ENCODE measurements at places on chromosomes 7 and 10.
A peak's percentile ranks its signal among the peaks of the same experiment; 100 is the strongest.

DNA sequence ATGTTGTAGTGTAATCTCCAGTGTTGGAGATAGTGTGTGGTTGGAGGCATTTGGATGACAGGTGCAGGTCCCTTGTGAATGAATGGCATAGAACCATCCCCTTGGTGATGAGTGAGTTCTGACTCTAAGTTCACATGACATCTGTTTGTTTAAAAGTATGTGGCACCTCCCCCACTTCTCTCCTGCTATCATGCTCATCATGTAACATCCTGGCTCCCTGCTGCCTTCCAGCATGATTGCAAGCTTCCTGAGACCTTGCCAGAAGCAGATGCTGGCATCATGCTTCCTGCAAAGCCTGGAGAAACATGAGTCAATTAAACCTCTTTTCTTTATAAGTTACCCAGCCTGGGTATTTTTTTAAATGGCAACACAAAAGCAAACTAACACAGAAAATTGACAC, 499.0 kb upstream of the SEMA3D start:
- DNase-seq: no peak

GRCh38 chr7:151157645-151158329, 9.7 kb downstream of the GBX1 start:
- DNase-seq: no peak

DNA sequence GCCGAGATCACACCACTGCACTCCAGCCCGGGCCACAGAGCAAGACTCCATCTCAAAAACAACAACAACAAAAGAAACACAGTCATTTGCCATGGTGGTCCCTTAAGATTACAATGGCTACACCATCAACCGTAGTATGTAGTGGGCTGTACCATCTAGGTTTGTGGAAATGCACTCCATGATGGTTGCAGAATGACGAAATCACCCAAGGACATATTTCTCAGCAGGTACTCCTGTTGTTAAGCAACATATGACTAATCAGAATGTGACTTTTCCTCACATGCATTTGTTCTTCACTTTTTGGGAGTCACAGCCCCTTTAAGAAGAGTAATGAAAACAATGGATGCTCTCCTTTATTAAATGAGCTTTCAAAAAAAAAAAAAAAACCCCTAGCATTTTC, 11.0 kb downstream of the SVIL start:
- DNase-seq: no peak

GRCh38 chr10:48496105-48496830, 108.6 kb downstream of the ARHGAP22 start:
- DNase-seq: no peak

DNA sequence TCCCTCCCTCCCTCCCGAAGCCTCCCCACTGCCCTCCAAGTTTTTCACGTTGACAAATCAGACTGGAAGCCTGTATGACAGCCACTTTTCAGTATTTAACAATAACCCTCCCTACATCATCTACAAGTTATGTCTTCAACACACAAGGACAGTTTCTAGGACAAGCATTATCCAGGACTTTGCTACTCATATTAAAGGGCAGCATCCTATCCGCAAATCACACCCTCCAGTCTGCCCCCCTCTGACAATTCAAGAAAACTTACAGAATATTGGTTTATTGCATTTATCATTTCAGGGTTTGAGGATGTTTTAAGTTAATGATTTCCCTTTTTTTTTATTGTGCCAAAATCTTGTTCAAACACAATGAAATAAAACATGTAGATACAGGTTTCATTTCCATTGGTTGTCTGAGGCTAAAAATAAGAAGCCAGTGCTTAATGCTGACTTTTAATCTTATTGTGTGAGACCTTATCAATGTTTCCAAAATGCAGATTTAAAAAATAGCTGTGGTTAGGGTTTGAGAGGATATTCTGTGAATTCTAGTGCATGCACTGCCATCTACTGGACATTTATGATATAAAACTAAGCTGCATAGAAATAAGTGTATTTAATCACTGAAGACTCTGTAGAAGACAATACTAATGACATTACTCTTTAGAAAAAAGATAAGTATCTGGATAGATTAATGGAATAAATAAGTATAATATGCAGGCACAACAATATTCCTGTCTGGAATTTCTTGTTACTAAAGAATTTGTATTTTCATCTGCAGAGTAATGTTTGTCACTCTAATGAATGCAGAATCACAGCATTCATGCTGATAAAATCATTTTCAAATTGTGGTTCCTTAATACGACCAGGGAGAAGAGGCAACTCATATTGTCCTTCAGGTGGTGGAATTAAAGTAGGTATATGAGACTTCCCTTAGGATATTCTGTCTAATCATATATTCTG, 64.1 kb downstream of the CAV1 start:
- DNase-seq: peak; percentile 60

DNA sequence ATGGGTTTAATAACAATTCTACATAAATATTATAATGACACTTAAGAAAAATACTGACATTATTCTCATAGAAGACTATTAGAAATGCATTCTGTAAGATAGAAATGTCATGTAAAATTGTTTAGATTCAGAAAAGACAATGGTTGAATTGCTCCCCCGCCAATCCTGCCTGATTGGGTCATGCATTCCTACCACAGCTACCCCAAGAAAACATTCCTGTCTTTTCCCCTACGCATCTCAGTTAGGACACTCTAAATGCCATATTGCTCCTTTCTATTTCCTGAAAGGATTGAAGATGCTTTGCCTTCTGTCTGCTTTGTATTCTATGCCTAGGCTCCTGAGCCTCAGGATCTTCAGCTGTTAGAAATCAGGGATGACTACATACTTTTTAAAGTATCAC, 109.4 kb downstream of the DGKB start:
- DNase-seq: no peak

- DNase-seq: no peak
Measured at GRCh38 chr10:48926764-48927540, 12.7 kb downstream of the LRRC18 start.

Measured in COR-L47 (cell line).